Activated CD4-positive, alpha-beta T cell treated with anti-CD3 and anti-CD28 coated beads for 1 hour (primary cell): ENCODE measurements at places on chromosomes 7 and 10.

DNA sequence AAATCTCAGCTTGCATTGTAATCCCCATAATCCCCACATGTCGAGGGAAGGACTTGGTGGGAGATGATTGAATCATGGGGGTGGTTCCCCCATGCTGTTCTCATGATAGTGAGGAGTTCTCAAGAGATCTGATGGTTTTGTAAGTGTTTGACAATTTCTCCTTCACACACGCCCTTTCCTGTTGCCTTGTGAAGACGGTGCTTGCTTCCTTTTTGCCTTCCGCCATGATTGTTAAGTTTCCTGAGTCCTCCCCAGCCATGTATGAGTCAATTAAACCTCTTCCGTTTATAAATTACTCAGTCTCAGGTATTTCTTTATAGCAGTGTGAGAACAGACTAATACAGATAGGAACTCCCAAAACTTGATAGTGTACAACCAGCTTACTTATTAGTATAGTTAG is 98.6 kb downstream of the CREM start:
- DNase-seq, result no peak

GRCh38 chr10:77507291-77507880 is 130.2 kb downstream of the KCNMA1 start:
- no peak for DNase-seq

GRCh38 chr7:47518827-47519226 is 63.1 kb downstream of the TNS3 start:
- no peak for DNase-seq

GRCh38 chr10:112379635-112380296 is 5.8 kb downstream of the ACSL5 start:
- no peak for DNase-seq

DNA sequence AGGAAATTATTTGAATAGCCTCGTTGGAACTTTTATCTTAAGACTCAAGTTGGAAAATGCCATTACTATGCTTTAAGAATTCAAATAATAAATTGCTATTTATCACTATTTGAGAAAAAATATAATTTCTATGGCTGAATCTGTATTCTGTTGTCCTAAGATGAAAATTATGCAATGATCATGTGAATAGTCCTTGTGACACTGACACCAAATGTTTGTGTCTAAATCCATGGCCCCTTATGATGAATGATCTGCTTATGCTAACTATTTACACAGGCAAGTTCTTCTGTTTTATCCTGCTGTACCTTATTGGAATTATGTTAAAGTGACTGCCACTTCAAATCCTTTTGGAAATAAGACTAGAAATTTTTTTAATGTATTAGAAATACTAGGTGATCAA is 208.7 kb downstream of the DOCK4 start:
- no peak for DNase-seq

DNA sequence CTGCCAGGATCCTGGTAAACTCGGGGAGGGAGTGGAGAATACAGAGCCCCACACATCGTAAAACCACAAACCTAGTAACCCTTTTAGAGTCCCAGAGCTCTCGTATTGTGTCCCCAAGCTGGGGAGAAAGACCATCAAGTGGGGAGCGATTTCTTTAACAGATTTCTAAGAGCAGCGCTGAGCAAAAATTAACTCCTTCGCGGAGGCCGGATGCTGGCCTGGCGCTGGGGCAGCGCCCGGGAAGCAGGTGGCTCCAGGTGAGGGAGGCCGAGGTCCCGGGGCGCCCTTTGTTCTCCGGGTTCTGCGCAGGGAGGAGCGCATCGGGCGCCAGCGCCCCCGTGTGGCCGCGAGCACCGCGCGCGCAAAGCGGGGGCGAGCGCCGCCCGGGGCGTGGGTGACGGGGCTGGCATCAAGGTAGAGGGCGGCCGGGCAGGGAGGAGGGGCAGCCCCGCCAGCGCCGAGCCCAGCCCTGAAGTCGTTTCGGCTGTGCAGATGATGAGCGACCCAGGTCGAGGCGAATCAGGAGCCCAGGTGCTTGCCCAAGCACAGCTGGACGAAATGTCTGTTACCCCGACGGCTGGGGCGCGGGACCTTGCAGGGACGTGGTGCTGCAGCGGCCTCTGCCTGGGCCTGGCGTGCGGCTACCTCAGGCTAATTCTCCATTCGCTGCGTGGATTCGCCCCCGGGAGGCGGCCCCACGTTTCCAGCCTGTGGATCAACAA is 10.4 kb upstream of the FGFR2 start:
- no peak for DNase-seq

DNA sequence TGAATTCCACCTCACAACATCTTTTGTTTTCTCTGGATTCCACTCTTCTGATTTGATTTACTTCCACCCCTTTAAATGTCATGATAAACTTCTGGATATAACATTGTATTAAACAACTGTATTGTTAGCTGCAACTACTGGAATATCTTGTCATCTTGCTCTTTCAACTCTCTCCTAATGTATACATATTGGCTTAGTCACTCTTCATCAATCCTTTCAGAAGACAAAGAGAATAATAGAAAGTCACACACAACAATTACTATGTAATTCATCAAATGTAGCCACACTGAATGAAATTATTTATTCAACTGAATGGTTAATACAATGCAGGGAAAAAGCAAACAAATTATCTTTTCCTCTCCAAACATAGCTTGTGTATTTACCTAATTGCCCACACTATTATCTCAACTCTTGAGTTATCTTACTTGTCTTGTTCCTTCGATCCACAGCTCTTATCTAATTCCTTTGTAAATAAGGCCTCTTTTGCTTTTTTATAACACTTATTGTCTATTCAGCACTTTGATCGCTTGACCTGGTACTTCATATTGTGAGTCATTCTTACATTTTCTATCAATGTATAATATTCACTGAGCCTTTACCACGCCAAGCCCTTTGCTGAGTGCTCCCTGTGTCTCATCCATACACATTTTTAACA is 16.7 kb downstream of the SEMA3A start:
- DNase-seq, result no peak

DNA sequence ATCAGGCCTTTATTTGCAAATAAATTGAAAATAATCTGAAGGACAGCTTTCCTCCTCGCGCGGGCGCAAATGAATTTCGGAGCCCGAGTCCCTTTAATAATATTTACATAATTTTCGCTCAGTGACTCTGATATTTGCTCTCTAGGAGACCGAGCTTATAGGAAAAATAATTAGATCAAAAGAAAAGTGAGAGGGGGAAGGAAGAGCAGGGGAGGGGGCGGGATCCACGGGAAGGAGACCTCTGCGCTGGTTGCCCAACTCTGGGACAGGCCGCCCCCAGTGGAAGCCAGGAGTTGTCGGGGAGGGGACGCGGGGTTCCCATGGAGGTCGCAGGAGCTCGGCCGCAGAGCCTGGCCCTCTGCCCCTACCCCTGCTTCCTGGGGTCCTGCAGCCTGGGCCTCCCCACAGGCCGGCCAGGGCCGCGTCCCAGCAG is 5.8 kb downstream of the UNCX start:
- no peak for DNase-seq

GRCh38 chr10:36118314-36118713 is 476.2 kb upstream of the FZD8 start:
- DNase-seq, result no peak

- DNase-seq, result no peak
Measured at GRCh38 chr7:76074972-76075370, 27.1 kb downstream of the MDH2 start.

DNA sequence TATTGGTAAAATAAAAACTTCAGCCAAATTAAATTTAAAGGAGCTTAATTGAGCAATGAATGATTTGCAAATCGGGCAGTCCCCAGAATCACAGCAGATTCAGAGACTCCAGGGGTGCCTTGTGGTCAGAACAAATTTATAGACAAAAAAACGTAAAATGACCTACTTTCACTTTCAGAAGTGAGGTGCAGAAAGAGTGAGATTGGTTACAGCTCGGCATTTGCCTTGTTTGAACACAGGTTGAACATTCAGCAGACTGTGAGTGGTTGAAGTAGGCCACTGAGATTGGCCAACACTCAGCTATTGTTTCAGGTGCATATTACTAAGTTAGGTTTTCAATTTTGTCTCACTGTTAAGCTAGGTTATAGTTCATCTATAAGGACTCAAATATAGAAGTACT is 153.4 kb downstream of the BICC1 start:
- no peak for DNase-seq

GRCh38 chr10:114068054-114068707 is 24.5 kb downstream of the ADRB1 start:
- no peak for DNase-seq

DNA sequence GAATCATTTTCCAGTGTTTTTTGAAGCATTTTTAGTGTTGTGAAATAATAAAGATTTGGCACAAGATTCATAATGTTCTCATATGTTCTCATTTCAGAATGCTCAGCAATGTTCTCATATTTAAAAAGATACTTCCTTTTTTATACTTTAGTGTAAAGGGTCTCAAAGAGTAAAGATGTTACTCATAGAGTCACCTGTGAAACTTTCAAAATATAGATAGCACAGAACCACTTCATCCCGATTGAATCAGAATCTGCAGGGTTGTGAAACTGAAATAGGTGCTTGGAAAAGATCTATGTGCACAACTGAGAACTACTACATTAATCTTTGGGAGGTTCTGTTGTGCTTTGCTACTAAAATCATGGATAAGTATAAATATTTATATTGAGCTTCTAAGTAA is 144.7 kb downstream of the MDFIC start:
- no peak for DNase-seq

DNA sequence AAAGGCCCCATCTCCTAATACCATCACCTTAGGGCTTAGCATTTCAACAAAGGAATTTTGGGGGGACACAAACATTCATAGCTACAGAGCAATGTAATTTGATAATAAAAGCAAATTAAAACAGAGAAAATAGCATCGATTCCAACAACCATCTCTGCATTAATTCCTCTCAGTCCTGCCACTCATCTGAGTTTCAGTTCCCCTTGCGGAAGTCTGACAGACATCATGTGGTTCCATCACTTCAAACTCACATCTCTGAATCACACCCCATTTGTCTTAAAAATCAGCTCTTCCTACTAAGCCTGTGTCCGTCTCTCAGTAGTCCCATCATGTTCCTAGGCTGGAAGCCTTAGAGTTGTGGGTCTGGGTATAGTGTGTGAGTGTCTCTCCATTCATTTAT is 3.6 kb downstream of the ADCK2 start:
- DNase-seq, result no peak
